ENCODE measurements at places on chromosomes 5 and 9.

- DNase-seq, result peak; percentile 6
These were observed 83.5 kb upstream of the GNAQ start for GRCh38 chr9:78115073-78115472.

DNA sequence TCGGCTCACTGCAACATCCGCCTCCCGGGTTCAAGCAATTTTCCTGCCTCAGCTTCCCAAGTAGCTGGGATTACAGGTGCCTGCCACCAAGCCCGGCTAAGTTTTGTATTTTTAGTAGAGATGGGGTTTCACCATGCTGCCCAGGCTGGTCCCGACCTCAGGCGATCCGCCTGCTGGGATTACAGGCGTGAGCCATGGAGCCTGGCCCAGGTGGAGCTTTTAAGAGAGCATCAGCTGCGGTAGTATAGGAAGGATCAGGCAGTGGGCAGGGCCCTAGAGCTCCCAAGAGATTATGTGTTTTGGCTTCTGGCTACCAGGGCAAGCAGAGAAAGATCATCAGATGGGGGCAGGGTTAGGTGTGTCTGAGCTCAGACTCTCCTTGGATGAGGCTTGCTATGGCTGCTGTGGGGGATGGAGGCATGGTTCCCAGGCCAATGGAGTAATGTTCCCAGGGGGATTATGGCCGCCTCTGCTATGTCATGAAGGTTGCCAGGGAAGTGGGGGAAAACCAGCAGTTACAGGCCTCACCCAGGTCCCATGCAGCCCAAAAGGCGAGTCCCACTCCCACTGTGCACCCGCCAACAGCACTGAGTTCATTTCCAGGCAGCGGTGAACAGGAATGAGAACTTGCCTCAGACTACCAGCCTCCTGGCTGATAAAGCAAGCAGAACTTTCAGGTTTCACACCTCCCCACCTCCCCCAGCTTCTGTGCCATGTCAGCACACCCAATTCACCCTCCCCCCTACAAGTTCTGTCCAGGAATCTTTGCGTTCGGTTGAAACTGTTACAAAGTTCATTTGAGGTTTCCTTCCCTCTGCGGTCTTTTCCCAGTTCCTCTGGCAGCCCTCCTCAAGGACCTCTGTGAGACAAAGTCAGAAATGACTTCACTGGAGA is 507.6 kb downstream of the SPATA31D1 start:
- DNase-seq, result no peak

- DNase-seq, result no peak
These were observed 34.3 kb upstream of the NR3C1 start for GRCh38 chr5:143437666-143438273.

DNA sequence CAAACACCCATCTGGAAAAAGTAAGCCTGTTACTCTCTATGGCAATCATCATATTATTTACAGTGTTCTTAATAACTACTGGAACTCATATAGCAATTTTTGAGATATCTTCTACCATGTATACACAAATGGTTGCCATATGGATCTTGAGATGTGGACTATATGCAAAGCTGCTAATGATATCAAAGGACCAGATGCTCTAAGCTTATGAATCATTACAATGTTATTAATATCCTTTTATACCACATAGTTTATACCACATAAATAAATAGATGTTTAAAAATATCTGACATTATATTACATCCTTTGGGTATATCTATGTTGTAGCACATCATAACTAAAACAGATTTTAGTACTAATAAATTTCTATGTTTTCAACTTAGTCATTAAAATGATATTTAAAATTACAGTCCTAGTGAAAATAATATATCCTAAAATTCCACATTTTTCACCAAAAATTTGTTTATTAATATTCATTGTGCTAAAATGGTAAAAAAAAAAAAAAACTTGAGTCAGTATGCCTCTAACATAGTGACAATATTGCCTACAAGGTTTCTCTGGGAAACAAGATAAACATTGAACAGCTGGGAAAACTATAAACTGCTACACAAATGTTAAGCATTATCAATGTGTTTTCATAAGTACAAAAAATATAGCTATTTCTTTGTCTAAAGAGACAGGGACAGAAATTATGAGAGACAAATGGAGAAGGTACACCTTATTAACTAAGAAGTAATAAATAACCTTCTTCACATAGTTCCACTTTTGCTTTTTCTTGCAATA is 85.5 kb downstream of the DTWD2 start:
- DNase-seq, result no peak

DNA sequence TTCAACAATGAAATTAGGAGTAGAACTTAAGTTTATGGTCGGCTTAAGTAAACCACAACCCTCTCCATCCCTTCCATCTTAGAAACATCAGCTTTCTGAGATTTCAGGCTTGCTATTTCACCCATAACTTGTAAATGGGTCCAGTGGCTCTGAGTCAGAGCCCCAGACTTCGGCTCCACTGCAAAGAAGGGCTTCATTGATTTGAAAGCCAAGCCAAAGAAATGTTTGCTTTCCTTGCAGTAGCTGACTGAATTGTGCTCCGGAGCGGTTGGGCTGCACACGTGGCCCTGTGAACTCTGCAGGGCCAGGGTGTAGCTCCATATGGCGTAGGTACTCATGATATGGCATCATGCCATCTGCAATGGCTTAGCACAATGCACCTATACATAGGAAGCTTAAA is 57.0 kb downstream of the NREP start:
- peak; percentile 47 for DNase-seq

- DNase-seq, result peak; percentile 25
These were observed 146.4 kb upstream of the RETREG1 start for GRCh38 chr5:16763211-16763610.

GRCh38 chr9:33453999-33454660 is 6.7 kb upstream of the AQP3 start:
- no peak for DNase-seq

GRCh38 chr5:167281925-167282324 is 1009.5 kb upstream of the WWC1 start:
- DNase-seq, result no peak

DNA sequence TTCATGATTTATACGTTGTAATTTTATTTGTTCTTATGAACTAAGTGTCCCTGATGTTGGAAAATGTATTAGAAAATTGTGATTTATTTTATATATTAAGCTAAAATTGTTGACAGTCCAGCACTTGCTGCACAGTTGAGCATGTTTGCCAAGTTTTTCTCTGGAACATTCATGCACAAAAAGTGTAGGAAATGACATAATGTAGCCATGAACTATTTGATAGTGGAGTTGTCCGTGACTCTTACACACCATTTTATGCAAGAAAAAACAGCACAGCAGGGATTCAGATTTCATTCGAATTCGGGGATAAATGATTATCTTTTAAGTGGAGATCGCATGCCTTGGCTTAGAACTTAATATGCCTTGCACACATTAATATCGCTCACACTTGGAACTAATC is 708.6 kb upstream of the WWC1 start:
- no peak for DNase-seq

GRCh38 chr5:172883066-172883465 is 49.0 kb downstream of the ERGIC1 start:
- DNase-seq, result no peak

DNA sequence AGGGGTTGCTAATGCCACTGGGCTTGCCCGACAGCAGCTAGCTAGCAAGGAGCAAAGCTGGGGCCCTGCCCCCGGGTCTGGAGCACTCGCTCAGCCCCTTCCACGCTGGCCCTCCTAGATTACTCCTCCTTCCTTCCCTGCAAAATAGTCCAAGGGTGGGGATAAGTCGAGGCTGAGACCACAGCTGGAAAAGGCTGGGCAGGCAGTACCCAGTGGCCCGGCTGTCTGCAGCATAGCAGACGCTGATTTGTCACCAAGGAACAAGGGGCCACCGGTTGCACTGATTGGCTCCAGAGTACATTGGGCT is 73.9 kb downstream of the ADAMTS2 start:
- DNase-seq, result no peak

- no peak for DNase-seq
These were observed 86.8 kb downstream of the CAMK4 start for GRCh38 chr5:111310711-111311620.

GRCh38 chr5:153659039-153659736 is 168.7 kb downstream of the GRIA1 start:
- no peak for DNase-seq

DNA sequence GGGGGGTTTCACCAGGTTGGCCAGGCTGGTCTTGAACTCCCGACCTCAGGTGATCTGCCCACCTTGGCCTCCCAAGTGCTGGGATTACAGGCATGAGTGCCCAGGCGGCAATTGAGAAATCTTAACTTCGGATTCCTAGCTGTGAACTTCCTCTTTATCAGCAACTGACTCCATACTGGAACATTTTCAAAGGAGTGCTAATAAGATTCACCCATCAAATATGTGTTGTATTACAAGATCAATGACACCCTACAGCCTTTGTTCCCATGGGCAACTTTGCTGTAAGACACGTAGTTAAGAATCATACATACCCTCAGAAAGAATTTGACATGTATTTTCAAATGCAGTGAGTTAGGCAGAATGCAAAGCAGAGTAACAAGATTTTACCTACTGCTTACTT is 23.1 kb upstream of the ACOT12 start:
- peak; percentile 82 for DNase-seq

DNA sequence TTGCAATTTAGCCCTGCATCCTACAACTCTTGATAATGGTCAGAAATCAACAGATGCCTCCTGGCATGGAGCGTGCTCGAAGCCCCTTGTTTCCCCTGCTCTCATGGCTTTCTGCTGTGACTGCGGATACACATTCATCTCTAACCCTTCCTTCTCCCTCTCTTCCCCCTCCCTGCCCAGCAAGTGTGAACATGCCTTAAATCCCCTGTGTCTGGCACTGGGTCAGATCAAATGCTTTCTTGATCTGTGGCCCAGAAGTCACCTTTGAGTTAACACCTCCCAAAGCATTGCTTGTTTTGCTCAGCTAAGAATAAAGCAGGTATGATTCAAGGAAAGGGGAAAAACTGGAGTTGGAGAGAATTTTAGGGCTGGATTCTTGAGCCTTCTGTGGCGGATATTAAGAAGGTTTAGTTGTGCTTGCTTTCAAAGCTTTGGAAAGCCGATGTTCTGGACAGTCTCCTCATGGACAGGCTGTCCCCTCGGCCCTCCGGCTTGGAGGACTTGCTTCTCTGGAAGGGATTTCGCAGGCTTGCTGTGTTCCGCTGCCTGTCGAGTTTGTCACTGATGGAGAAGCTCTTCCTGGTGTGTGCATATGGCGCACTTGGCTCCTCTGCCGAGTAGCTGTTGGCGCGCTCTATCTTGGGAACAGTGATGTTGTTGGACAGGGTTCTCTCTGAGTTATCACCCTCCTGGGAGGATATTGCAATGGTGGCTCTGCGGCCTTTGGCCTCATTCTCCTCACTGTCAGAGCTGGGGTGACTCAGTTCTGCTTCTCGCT is 121.3 kb upstream of the KLF9 start:
- DNase-seq, result peak; percentile 21

- DNase-seq, result no peak
These were observed 32.4 kb downstream of the FYB1 start for GRCh38 chr5:39186722-39187539.
